Stimulated activated CD4-positive, alpha-beta T cell treated with anti-CD3 and anti-CD28 coated beads, Interleukin-1b, Interleukin-23, amount 100 ng/mL, for 1 hour (primary cell): ENCODE measurements at places on chromosomes 2 and 18.

DNA sequence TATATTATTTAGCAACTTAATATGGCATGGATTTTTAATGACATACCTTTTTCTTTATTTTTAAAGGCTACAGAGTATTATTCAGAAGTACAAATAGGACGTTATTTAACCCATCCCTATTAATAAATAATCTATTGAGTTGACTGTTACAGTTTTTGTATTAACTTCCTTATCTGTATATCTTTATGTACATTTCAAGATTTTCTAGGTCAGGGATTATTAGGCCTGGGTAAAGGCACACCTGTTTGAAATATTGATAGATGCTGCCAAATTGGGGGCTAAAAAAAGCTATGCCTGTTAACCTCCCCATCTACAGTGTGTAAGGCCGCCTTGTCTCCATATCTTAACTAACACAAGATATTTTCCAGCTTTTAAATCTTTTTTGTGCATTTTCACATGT lies 6.6 kb downstream of the NPAS2 start:
- DNase-seq = no peak

GRCh38 chr2:221502270-221503010 lies 69.7 kb downstream of the EPHA4 start:
- no peak for DNase-seq

- no peak for DNase-seq
Measured at GRCh38 chr18:25244924-25245698, 106.9 kb downstream of the ZNF521 start.

DNA sequence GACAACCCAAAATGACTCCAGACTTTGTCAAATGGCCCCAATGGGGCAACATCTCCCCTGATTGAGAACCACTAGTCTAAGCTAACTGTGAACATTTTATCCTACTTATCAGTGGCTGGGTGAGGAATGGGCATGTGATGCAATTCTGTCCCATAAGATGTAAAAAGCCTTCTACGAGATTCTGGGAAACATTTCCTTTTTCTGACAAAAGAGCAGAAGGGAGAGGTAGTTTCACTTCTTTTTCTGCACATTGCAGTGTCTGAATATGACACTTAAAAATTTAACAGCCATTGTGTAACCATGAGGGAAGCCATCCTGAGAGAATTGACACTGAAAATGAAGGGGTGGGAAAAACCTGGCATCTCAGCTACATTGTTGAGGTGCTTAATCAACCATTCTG lies 17.3 kb upstream of the MARCHF4 start:
- DNase-seq = no peak

DNA sequence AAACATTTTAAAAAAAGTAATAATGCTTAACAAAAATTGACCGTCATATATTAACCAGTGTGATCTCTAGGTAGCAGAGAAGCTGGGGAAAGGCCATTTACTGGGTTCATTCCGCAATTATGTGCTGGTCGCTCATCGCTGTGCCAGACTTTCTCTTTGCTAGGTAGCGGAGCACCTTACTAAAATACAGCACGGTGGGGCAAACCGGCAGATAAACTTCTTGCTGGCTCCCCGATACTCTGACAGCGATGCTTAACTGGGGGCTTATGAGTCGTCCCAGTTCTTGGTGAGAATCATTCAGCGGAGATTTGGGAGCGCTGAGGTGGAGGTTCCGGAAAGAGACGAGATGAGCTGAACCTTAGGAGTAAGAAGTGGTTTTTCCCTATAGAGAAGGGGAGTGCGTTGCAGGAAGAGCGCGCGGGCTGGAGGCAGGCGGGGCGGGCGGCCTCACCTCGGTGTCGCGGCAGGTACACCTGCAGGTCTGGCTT lies 605 bp downstream of the C2orf68 start:
- no peak for DNase-seq

DNA sequence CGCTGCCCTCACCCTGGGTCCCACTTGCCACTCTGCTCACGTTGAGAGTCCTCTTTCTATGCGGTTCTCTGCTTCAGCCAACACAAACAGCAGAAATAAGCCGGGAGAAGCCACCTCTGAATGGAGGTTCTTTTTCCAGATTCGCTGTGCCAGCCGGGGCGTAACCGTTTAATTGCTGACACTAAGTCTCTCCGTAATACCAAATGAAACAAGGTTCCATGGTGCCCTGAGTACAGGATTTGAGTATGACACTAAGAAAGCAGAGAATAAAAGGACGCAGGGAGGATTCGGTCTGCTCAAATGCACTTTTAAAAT lies 37.6 kb downstream of the CTIF start:
- DNase-seq = no peak

GRCh38 chr2:171109571-171109970 lies 51.1 kb downstream of the TLK1 start:
- no peak for DNase-seq

- no peak for DNase-seq
Measured at GRCh38 chr2:148459377-148459778, 185.2 kb upstream of the EPC2 start.

GRCh38 chr2:62443886-62444285 lies 62.1 kb downstream of the TMEM17 start:
- no peak for DNase-seq

- no peak for DNase-seq
Measured at GRCh38 chr2:70751881-70752280, 16.1 kb downstream of the ADD2 start.

- DNase-seq = no peak
Measured at GRCh38 chr2:159706385-159706980, 5.8 kb upstream of the MARCHF7 start.

- DNase-seq = no peak
Measured at GRCh38 chr2:81835321-81836000, 1530.9 kb upstream of the LRRTM1 start.

- DNase-seq = no peak
Measured at GRCh38 chr18:10455726-10456453, 1.5 kb downstream of the APCDD1 start.

DNA sequence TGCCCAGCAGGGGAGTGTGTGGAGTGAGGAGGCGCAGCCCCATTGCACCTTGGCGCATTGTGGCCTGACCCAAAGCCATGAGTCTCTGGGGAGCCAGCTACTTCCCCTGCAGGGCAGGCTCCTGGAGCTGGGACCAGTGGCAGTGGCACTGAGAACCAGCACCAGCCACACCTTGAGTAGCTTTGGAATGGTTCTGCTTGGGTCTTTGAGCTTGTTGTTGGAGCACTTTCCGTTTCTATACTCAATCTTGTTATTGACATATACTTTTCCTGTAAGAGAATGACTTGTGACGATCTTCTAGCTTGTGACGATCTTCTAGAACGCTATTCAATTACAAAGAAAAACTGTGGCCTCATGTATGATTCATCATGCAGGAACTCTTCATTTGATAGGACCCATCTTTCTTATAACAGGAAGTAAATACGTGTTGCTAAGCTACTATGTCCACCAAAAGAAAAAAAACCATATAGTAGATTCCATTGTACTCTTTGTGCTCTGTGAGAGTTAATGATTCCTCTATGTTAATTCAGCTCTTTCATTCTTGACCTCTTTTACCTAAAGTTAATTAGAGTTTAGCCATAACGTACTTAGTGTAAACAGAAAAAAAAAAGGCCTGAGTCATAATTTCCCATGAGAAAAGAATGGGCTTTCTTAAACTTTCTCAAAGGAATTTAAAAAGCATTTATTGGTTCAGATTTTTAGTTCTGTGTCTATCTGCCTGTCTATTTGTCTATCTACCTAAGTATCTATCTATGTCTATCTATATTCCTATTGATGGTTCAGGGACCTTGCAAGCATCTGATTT lies 113.1 kb downstream of the GATA6 start:
- no peak for DNase-seq

DNA sequence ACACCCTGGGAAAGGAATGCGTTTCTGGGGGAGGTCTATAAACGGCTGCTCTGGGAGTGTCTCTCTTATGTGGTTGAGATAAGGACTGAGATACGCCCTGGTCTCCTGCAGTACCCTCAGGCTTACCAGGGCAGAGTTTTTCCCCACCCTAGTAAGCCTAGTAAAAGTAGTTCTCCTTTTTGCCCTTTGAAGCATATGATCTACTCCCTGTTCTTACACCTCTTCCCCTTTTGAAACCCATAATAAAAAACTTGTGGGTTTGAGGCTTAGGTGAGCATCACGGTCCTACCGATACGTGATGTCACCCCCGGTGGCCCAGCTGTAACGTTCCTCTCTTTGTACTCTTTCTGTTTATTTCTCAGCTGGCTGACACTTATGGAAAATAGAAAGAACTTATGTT lies 97.4 kb downstream of the FSIP2 start:
- DNase-seq = no peak

DNA sequence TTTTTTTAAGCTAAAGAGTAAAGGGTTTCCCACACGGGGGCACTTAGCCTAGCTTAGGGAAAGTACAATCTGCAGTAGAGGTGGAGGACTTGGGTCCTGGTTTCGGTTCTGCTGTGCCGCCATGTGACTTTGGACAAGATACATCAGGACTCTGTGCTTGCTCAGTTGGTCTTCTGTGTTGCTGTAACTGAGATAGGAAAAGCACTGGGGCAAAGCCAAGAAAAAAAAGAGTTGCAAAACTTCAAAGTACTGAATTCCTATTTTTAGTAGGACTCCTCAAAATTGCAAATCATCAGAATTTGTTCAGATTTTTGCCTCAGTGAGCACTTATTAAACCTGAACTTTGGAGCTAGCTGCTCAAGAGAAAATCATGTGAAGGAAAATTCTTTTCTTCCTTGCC lies 96.3 kb upstream of the STON1 start:
- no peak for DNase-seq

GRCh38 chr2:197952540-197953202 lies 148.3 kb downstream of the PLCL1 start:
- DNase-seq = no peak

DNA sequence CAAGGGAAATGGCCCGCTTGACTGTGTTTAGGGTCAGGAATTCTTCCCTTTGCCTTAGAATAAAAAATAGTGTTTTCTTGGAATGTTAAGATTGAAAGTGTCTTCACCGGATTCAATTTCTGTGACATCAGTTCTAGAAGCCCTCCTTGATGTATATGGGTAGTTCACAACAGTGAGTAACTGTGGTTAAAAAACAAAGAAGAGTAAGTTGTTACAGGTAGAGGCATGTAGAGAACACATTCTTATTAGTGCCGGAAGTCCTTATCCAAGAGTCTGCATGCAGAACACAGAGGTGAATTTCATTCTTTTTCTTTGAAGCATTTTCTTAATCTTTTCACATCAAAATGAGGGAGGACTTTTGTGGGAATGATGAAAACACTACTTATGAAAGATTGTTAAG lies 105.5 kb downstream of the FMNL2 start:
- no peak for DNase-seq

GRCh38 chr2:3959372-3959771 lies 256.0 kb downstream of the DCDC2C start:
- no peak for DNase-seq

DNA sequence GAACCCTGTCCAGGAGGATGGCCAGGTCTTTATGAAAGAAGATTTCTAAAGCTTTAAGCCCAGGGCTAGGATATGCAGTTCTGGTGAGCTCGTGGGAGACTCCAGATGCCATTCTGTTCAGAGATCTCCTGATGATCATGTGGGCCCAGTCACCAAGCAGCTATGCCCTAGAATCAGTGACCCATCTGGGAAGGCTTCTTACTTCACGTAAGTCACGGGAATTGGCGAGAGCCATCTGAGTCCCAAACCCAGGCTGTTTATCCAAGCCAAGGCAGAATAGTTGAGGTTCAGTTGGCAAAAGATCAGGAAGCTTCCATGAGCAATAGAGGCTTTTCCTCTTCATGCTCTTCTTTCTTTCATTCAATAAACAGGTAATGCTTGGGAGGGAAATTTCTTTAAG lies 23.9 kb downstream of the ANTXR1 start:
- no peak for DNase-seq

GRCh38 chr18:23068570-23069310 lies 66.5 kb upstream of the CABLES1 start:
- no peak for DNase-seq

- DNase-seq = no peak
Measured at GRCh38 chr18:60022671-60023276, 123.0 kb downstream of the PMAIP1 start.

DNA sequence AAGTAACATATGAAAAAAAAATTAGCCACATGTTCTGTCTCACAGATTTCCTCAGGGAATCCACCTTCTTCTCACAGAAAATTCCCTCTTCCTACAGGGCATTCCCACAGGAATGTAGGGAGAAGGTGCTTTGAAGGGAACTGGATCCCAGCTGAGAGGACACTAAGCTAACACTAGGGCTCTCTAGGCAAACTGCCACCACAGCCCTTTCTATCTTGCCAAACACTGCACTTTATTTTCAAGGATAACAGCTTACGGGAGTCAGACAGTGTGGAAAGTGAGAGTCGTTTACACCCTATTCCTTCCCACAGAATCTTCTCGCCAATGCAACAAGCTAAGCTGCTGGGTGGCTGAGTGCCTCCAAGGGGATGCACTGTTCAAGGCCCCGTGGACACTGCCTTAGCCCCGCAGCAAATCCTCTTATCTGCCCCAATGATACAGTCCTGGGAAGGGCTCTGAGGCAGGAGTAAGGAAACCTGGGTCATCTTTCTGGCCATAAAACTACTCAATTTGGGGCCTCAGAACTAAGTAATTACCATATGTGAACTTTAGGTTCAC lies 76.9 kb downstream of the CCDC93 start:
- no peak for DNase-seq

- DNase-seq = no peak
Measured at GRCh38 chr18:55510809-55511208, 77.2 kb downstream of the TCF4 start.

DNA sequence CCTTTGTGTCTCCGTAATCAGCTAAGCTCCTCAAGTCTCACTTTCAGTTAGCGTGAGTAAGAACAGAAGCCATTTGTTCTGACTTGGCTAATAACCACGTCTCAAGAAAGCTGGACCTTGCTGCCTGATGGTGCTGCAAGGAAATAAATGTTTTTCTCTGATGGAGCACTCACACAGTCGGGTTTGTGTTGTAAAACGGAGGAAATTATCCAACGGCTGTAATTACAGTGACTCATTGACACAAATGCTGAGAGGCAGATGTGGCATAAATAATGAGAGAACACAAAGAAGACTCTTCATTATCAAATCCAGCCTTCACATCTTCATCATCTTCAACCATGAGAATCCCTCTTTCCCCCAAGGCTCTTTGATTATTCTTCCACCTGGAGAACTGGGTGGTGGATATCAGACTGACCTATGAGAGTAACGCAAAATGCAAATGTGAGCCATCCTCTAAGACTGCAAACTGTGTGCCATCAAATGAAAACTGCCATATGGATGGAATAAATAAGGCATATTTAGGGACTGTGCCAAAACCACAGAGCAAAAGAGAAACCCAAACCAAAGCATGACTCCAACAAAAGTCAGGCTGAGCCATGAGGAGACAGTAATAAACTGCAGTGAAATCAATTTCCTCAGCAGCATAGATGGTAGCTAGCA lies 252.6 kb downstream of the RND3 start:
- no peak for DNase-seq

DNA sequence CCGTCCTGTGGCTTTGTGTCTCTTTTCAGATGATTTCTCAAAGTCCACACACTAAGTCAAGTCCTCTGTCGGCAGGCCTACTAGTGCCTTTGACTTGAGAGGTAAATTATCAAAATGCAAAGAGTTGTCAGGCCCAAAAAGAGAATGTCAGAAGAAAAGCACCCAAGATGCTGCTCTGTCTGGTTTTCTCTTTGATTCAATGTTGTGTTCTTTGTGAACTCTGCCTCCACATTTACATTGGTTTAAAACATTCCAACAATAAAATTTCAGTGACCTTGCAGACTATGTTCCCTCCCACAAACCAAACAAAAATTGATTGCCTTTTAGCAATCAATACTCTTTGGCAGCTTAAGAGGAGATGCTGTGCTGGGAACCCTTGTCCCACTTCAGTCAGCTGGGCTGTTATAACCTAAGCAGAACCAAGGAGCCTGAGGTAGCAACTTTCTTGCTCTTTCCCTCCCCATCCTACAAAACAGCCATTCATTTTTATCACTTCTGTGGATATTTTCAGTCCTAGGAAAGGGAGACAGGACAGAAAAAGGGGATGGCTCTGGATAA lies 19.6 kb upstream of the SATB2 start:
- no peak for DNase-seq
